ENCODE measurements at places on chromosomes 6 and 20.

DNA sequence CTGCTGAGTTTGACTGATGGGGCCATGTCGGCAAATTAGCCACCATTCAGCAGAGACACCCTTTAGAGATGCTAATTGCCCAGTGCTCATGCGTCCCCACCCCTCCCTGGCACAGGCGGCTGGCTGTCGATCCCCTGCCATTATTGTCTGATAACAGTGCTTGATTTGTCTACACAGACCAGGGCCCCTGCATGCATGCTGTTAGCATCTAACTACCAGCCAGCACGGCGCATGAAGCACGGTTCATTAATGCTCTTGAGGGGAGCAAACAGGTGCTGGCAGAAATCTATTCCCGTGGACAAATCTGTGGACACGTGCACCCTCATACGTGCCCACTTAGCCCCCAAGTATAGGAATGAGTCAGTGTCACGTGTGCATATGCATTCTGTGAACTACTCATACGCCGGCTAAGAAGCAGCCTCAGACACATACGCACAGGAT, 32.2 kb downstream of the KCNB1 start:
- peak; percentile 68 for DNase-seq

DNA sequence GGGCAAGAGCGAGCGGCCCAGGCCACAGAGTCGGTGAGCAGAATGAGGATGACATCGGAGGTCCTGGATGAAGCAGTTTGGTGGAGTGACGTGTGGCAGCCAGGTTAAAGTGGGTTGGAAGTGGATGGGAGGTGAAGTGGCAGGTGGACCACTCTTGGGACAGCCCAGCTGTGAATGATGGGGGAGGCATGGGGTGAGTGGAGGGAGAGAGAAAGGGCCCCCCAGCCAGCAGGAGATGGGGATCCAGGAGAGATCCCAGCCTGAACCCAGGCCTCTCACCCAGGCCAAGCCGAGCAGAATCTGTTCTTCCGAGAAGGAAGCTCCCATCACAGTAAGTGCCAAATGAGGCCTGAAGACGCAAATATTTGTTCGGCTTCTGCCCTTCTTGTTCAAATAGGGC, 27.0 kb upstream of the SLC32A1 start:
- DNase-seq = no peak

DNA sequence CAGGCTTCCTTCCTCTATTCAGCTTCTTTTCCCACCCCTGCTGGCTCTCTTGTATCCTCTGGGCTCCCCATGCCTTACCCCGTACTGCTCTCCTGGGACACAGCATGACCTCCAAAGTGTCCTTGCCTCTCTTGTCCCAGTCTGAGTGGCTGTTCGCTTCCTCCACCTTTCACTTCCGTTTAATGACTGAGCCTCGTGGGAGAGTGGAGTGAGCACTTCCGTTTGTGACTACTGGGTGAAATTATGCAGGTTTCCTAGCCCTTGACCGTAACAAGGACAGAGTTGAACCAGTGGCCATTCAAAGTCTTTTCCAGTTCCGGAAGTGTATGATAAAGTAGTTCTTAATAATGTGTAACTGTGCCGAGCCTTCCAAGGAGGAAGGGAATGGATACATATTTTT, 109.2 kb downstream of the ARID1B start:
- DNase-seq = no peak

GRCh38 chr6:17729223-17730077, 22.7 kb upstream of the NUP153 start:
- no peak for DNase-seq

DNA sequence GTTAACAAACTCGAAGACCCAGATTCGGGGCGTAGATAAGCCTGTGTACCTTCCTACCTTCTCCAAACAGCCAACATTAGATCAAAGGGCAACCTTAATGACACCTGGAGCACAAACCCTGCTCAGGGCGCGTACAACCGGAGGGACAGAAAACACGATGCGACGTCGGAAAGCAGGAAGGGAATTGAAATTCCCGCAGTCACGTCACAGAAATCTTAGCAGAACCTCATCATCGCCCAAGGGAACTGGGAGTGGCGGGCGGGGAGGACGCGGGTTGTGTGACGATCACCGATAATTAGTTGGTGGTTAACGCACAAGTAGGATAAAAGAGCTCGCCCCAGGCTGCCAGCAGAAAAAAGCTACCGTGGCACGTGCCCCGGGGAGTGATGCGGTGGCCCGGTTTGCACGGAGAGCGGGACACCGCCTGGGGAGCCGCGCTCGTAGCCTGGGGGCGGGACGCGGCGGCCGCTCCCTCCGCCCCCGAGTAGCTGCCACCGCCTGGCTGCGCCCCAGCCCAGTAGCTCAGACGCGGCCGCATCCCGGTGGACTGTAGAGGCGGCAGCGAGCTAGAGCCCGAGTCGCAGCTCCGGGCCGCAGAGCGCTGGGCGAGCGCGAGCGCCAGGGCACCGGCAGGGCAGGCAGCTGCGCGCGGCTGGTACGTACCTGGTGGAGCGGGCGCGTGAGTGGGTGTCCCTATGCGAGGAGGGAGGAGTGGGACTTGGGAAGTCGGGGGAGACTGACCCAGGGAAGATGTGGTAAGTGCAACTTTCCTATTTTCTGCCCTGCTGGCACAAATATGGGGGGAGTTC, at the start of gene PKIB:
Gene PKIB, plus strand, starts transcription at position 525 of the 809 bp plus-strand sequence. CDS start 107,390 bp downstream, outside the sequence.
- DNase-seq = peak; percentile 56

GRCh38 chr6:73566954-73567591, 46.2 kb upstream of the EEF1A1 start:
- no peak for DNase-seq

DNA sequence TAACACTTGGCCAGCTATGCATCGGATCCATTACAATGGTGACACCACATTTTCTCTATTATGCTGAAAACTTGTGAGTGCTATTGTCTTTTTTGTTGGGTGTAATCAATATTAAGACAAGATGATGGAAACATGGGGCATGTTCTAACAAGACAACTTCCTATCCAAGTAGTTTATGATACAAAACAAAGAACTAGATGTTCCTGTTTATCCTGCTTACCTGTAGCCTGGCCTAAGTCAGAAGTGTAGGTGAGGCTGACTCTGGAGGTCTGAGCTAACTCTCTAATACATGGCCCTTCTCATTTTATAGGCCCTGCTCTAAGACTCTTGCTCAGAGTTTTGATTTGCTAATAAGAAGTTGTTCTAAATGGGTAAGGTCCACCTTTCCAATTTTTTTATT, 242.4 kb upstream of the STXBP5 start:
- no peak for DNase-seq

- DNase-seq = no peak
These were observed 25.4 kb upstream of the MAS1 start for GRCh38 chr6:159865226-159865920.

GRCh38 chr6:6918216-6918983, 189.4 kb upstream of the RREB1 start:
- no peak for DNase-seq

DNA sequence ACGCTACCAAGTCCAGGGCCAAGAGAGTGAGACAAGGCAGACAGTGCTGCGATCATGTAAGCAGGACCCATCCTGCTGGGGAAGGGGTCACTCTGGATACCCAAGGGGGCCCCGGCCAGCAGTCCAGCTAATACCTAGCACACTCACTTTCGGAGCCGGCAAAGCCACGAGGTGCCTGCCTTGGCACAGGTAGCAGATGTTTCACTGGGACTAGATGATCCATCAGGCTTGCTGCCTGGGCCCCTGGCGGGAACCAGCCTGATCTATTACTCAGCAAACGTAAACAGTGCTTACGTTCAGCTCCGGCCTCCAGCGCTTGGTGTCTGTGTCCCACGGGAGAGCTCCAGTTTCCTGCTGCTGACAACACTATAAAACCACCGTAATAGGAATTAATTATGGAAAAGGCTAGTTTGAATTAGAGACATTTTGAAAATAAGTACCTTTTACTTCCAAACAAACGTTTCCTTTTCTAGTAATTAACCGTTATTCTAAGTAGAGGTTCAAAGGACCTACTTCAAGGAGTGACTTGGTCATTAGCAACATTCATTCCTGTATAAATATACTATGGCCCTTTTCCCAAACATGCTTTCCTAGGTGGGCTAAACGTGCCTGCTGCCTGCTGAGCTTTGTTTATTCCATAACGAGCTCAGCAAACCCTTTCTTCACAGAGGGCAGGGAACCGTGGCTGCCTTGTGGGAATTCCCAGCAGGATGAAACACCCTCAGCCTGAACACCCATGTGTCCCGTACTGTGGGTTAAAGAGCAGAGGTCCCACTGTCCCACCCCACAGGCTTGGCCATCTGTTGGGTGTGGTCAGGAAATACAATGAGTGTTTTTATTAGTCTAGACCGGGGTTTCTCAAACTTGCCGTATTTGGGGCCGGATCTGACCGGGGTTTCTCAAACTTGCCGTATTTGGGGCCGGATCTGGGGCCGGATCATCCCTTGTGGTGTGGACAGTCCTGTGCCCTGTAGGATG, 18.4 kb downstream of the SLC22A23 start:
- peak; percentile 5 for DNase-seq

DNA sequence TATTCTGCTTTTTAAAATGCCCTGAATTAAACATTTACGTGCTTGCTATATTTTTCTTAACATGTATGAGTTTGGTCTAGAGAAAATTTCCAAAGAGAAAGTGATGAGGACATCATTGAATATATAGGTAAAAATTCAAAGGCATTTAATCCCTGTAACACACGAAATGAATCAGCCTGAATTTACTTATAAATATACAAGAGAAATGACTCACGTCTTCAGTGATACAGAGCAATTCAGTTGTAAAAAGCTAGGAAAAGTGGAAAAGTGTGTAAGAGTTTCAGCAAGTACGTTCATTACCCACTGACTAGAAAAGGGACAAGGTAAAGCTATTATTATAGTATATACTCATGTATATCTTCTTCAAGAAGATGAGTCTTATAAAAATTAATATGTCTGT, 124.8 kb downstream of the HIVEP1 start:
- DNase-seq = no peak

DNA sequence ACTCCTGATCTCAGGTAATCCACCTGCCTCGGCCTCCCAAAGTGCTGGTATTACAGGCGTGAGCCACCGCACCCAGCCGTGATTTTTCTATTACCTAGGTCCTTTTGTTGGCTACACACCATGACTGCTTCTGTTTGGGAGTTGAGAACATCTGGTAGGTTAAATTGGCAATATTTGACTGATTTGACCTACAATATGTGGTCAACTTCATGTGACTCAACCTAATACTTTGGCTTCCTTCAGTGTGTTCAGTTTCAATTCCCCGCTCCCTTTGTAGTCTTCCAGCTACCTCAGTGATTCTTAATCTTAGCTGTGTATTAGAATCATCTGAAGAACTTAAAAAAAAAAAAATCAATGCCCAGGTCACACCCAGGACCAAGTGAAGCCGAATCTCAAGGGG, 47.4 kb downstream of the MYB start:
- DNase-seq = no peak

- no peak for DNase-seq
These were observed 99.0 kb downstream of the FAXC start for GRCh38 chr6:99250476-99250875.

DNA sequence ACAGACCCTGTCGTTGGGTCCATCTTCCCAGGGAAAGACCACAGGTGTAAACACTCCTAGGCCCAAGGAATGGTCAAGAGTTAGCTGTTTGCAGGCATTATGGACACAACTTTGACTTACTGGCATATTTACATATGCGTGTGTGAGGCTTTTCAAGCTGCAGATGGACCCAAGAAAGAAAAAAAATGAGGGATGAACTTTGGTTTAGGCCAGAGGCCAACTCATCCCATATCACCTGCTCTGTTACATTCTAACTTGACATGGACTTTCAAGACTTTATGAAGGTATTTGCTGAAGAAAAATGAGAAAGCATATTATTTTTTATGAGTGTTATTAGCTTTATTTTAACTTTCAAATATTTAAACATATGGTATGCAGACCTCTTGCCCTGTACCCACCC, 6.9 kb downstream of the COL19A1 start:
- DNase-seq = no peak

DNA sequence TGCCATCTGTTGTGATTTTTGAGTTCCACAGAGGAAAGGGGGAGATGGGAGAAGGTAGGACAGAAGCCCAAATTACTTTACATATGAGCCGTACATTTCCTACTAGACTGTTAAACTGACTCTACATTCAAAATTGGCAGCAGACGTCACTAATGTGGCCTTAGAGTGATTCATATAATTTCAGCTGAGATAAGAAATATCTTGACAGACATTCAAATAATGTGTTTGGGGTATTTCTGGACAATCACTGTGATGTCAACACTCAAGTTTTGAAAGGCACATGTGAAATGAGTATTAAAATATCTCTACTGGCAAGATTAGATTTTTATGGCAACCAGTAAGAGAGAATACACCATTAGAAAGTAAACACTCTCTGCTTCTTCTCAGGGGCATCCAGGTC, 104.0 kb downstream of the MTFR2 start:
- no peak for DNase-seq

GRCh38 chr6:84514089-84514971, 250.1 kb downstream of the TBX18 start:
- DNase-seq = no peak

DNA sequence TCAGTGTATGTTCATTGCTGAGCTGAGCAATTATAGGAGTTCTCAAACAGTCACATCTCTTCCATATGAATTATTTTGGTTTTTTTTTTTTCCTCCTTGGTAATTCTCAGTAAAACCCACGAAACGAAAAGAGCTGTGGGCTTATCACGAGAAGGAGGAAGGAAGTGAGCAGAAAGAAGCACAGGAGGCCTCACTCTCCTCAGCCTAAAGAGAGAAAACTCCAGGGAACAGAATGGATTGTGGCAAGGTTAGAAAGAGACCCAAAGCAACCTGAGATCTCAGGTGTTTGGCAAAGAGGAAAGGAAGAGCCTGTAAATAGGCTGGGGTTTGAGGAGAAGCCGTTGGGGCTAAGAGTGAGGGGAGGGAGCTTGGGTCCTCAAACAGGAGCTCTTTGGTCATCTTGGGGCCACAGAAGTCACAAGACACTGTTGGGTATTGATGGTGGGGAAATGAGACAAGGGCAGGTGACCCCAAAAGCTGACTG, 67.8 kb upstream of the CITED2 start:
- DNase-seq = no peak

DNA sequence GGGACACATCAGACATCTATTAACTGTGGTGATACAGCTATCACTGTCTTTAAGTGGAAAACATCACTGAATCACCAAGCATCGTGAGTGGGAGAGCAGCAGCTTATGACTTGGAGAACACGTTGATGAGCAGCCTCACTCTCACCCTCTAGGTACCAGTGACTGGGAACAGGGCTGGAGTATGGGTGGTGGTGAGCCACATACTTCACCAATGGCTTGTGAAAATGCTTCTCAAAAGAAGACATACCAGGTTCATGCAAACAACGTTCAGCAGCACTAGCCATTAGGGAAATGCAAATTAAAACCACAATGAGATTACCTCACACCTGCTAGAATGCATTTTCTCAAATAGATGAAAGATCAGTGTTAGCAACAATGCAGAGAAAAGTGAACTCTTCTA, 25.3 kb downstream of the SNX5 start:
- DNase-seq = no peak

DNA sequence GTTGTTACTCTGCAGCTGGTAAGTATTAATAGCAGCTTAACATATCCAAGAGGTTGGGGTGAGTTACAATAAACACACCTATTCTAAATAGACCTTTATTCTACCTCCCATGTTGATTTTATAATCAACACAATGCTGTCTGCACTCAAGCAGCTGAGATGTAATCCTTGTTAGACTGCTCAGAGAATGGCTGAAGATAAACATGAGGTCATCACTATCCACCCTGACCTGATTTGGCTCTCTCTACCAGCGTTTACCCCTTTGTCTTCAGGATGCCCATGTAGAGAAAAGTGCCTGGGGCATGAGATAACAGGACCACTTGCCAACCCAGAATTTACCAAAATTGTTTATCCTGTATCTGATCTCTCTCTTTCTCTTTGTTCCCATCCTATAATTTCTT, 220.7 kb upstream of the DEFB112 start:
- DNase-seq = no peak

- no peak for DNase-seq
These were observed 230.7 kb downstream of the TFAP2C start for GRCh38 chr20:56859801-56860261.

GRCh38 chr6:7135755-7136154, 28.0 kb downstream of the RREB1 start:
- no peak for DNase-seq

Data from DMS79 treated with DMSO at 0.1 percent for 48 hours (cell line).